ENCODE measurements at places on chromosomes 3 and 15. TPM values are rescaled to one million over a fixed set of nuclear protein-coding genes. Genes with fewer than 3 reads are reported as not detected.

DNA sequence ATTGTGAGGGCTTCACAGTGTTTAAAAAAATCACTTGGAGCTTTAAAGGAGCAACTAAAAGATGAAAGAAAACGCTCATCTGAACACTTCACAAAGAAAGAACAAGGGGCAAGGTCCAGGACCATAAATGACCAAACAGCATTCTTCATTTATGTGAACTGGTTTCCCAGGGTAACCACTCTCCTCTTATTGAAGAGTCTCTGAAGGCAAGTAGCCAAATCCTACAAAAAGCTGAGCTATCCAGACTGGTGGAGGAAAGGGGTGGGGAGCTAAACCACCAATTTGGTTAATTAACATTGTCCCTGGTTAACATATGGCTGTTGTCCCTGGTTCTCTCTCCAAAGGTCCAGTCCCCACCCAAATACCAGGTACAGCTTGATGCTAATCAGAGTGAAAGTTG, 58.1 kb downstream of the OSBPL10 start:
- no peak for ATAC-seq

Gene GRK7
- total RNA-seq: not detected

DNA sequence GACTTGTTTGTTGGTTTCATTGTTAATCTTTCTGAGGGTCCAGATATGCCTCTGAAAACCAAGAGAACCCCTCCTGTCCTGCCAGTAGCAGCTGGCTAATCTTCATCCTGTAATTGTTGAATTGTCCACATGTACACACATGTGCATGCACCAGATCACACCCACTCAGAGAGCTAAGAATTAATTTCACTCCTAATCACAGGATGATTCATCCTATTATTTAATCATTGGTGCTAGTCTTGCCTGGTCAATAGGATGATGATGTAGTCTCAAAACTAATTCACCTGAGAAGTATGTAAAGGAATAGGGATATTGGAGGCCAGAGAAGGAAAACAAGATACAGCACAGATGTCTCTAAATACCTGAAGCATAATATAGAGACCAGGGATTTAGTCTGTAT, 7.8 kb upstream of the AHSG start:
- no peak for ATAC-seq

Gene ADCY5
- 222 TPM for total RNA-seq

Measured in gastroesophageal sphincter (tissue), 4 donors.